Stimulated activated CD4-positive, alpha-beta T cell treated with anti-CD3 and anti-CD28 coated beads, Interleukin-1b, Interleukin-23, amount 100 ng/mL, for 1 hour (primary cell): ENCODE measurements at places on chromosomes 7 and 10.

DNA sequence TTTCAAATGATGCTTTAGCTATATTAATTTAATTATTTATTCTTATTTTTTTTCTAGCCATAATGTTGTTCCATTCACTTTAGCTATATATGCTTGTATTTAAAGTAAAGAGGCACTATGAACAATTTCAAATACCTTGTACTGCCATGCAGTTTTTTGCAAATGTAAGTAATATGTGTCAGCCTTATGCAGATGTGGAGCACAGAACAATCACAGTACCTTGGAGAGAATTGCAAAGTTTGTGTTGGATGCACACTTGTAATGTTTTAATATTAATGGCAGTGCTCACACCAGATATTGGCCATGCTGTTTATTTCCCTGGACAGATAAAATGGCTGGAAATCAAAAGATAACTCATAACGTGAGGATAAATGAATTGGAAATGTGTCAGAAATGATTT lies 663.5 kb upstream of the SEMA3D start:
- no peak for DNase-seq

DNA sequence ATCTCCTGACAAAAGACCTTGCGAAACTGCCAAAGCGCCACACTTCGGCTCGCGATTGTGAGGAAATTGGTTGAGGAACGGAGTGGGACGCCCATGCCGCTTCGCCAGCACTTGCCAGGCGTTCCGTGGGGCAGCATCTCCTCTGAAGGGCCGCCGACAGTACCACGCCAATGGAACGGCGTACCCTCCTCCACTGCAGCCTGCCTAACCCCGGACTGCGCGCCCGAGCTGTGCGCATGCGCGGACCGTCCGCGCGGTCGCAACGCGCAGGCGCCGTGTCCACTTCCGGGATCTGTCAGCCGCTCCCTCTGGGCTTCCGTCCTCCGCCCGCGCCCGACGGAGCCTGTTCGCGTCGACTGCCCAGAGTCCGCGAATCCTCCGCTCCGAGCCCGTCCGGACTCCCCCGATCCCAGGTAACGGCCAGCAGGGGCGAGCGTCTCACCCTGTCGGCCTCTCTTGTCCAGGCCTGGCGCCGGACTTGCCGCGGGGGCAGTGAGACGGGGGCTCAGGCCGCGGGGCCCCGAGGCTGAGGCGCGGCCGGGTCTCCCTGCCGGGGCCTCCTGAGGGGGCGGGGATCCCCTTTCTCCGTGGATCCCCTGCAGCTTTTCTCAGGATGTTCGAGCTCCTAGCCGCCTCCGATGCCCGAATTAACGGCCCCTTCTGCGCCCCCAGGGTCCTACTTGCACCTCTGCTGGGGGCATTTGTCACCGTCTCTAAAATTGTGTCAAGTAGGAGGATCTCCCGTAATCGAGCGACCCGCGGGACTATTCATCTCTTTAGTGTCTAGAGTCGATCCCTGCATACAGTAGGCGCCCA lies at the start of gene ARPC1A:
ARPC1A (plus strand) TSS at position 307 of the 816 bp plus-strand sequence. CDS start 7,456 bp downstream, outside the sequence.
- DNase-seq, result peak; percentile 81

- no peak for DNase-seq
These were observed 32.5 kb upstream of the EPC1 start for GRCh38 chr10:32379318-32379949.

- DNase-seq, result no peak
These were observed 369.6 kb downstream of the TCERG1L start for GRCh38 chr10:130941886-130942285.

- DNase-seq, result no peak
These were observed 74.5 kb downstream of the CHRM2 start for GRCh38 chr7:136942994-136943393.

DNA sequence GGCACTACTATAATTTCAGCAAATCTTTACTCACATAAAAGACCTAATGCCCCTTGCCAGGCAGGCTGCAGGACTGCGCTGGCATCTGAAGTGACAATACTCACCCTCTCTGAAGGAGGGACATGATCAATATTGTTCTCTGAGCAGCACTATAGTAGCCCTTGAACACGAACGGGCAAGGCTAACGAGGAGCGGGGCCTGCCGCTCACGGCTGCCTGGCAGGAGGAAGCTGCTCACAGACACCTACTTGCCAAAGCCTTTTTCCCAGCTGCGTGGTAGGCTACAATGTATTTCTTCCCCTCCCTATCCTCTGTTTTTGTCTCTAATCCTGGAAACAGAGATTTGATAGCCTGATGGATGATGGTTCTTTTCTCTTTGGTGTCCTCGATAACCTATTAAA lies 19.9 kb downstream of the PUS7 start:
- no peak for DNase-seq

DNA sequence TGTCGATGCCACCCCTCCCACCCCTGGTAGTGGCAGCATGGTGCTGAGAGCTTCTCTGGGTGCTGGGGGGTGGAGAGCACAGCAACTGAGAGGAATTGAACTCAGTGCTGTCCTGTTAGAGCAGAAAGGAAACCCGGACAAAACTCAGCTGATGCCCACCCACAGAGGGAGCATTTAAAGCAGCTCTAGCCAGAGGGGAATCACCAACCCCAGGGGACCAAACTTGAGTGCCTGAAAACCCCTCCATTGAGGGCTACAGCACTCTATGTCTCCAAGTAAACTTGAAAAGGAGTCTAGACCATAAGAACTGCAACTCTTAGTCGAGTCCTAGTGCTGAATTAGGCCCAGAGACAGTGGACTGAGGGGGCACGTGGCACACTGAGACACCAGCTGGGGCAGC lies 16.8 kb upstream of the FOXI2 start:
- no peak for DNase-seq

DNA sequence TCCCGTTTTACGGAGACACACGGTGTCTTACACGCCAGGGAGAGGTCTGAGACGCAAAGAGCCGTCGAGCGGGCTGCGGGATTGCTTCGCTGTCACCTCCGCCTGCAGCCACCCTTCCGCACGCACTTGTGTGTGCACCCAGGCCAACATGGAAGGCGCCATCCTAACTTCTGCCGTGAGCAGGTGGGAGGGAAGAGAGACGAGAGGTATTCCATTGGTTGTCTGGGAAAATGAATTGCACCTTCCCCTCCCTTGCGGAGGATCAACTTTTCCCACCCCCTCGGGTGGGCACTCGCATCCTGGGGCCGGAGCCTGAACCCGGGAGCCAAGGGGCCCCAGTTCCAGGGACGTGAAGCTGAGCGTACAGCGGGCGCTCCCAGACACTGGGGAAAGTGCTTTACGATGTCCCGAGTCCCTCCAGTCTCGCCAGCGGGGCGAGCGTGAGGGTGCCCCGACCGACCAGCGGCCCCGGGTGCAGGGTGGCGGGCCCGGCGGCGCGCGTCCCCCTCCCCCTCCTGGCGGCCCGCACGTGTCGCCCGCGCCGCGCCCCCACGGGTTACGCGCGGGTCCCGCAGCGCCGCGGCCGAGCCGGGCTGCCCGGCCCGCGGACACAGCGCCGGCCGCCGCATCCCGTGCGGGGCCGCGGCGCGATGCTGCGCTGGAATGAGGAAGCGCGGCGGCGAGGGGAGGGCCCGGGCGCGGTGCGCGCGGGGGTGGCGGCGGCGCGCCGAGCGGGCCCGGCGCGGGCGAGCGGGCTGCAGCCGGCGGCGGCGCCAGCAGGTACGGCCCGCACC lies 984 bp upstream of the IKZF1 start:
- no peak for DNase-seq

DNA sequence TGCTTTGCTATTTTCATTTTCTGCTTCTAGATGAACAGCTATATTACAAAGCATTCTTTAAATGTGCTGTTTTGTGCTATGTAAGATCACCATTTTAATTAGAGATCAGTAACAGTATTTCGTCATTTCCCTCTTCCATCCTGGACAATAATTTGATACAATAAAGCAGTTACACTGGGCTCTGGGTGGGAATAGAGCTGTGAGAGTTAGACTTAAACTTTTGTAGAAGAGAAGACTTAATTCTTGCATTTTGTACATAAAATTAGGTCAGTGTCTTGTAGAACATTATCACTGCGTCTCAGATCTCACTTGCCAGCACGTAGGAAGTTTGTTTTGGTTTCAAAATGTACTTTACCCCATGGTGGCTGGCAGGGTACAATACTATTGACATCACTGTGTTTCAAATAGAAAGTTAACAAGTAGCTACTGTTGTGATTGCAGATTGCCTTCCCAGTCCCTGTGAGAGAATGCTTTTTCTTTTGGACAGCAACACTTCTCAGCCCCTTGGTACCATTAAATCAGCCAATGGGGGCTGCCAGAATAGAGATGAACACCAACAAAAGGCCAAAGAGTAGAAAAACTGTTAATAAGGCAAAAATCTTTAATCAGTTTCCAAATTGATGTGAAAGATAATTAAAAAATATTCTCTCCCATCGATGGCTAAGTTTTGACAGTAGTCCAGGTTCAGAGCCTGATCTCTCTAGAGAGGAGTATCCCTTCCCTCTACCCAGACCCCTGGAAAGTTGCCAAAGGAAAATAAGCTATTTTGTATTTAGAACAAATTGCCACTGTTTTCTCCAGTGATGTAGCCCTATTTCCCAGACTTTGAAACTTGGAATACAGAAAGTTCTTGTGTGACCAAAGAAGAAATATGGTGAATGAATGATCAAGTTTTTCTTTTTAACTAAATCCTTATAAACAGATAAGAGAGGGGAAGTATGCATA lies 35.1 kb downstream of the SMNDC1 start:
- no peak for DNase-seq

DNA sequence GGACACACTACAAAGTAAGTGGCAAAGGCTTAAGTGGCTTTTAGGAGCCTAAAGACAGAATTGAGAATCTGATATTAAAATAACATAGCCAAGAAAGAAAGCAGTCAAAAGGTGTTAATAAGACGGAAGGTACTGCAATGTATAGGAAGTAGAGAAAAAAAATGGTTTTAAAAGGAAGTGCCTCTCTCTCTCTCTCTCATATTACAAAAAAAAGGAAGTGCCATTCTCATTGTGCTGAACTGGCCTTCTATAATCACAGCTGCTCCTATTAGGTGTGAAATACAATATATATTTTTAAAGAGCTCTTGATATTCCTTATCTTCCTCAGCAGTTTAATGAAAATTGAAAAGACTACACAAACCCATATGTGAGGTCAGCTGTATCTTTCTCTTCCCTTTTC lies 199.4 kb upstream of the NPVF start:
- DNase-seq, result no peak

DNA sequence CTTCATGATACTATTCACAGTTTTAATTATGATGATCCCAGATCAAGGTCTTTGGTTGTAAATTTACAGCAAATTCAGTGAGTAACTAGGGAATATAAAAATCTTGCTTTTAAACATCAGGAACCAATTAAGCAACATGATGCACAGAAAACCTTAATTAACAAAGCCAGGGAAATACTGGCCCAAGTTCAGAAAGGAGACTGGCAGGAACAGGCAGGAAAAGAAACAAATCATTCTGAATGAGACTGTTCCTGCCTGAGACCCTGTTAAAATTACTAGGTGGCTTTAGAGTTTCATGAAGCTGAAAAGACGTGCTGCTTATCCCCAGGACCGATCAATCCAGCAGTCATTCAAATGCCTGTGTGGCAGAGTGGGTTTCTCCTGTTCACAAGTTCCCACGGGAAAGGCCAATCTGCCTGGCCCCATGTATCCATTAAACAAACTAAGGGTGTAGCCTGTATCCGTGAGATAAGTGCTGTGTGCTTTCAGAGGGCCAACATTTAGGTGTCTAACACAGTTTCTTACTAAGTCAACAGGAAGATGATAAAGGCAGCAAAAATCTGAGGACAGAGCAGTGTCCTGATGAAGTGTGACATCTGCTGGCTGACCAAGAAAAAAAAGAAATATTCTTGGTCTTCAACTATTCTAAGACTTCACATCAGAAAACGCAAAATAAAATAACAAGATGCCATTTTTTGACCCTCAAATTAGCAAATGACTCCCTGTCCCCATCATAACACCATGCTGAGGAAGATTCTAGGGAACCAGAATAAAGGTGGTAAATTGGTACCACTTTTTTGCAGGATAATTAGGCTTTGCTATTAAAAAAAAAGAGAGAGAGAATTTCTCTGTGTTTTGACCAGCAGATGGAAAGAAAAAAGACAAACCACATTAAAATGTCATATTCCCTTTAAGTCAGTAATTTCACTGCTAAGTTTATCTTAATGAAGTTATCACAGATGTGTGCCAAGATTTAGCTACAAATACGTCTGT lies 34.2 kb downstream of the PUS7 start:
- DNase-seq, result no peak

DNA sequence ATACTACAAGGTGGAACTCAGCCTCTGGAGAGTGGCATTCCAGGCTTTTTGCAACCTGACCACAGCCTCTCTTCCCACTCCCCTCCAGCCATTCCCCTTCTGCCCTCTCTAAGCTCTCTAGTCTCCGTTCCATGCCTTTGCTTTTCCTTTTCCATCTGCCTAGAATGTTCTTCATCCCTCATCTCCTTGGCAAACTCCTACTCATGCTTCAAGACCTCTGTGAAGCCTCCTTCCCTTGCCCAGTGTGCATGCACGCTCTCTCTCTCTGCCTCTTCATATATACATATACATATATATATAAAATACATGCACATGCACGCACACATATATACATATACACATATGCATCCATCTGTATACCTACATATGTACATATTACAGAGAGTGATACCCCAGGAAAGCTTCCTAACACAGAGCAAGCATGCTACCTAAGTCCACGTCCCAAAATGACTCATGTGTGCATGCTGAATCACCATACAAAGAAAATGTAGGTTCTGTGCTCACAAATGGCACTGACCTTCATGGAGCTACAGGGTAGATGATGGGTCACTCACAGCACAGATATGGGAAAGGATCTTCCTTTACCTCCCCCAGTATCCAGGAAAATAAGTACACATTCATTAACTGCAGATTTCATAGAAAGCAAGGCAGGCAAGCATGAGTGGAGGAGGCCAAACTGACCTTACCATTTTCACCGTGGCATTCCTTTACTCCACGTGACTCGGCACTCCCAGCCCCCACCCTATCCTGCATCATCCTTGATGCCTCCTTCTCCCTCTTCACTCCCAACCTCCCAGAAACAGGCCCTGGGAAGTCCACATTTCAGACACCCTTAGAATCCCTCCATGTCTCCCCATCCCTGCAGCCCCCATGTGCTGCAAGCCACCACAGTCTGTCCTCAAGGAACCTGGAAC lies 238.4 kb upstream of the ZMIZ1 start:
- no peak for DNase-seq

GRCh38 chr10:86254081-86254480 lies 112.5 kb downstream of the GRID1 start:
- DNase-seq, result no peak

DNA sequence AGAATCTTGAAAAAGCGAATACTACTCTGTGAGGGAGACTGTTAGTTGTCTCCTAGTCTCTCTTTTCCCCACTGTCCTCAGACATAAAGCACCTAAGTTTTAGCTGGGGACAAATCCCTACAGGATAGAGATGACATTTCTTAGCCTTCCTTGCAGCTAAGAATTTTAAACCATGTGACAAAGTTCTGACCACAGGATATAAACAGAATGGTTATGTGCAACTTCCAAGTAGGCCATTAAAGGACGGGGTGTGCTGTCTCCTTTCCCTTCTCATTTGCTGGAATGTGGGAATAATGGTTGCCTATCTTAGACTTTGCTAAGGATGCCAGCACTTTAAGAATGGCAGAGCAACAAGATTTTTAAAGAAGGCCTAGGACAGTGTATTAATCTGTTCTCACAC lies 74.9 kb upstream of the PRPS1L1 start:
- DNase-seq, result no peak

GRCh38 chr10:97180363-97180755 lies 5.4 kb downstream of the SLIT1 start:
- no peak for DNase-seq
